ENCODE measurements at places on chromosomes 5 and 9.

DNA sequence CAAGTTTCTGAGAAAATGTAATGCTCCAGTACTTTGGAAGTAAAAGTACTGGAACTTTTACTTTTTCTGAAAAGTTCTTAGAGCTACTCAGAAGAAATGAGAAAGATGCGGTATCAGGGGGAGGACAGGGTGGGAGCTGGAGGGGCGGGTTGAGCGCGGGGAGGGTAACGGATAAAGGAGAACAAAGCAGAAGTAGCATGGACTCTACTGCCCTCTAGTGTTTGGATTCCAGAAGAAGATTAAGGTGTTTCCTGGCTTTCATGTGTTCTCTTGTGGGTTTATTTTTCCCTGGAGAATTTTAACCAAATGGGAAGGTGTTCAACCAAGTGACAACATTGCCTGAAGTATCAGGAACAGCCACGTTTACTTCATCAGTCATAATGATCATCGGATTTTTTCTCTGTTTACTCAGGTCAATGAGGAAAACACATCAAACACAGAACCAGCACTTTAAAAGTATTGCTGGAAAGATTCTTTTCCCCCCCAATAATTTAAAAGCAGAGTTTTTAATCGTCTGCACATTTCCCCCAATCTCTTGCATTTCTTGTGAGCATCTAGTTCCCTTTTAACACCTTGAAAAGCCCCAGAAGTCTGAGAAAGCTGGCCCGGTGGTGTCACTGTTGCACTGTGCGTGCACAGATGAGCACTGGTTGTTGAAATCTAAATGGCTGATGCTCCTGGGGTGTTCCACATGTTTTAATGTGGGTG, 190.6 kb downstream of the MPDZ start:
- DNase-seq: peak; percentile 8

- no peak for DNase-seq
These were observed 55.8 kb upstream of the TMC1 start for GRCh38 chr9:72465593-72465984.

- DNase-seq: no peak
These were observed 709 bp downstream of the WHRN start for GRCh38 chr9:114504341-114505186.

DNA sequence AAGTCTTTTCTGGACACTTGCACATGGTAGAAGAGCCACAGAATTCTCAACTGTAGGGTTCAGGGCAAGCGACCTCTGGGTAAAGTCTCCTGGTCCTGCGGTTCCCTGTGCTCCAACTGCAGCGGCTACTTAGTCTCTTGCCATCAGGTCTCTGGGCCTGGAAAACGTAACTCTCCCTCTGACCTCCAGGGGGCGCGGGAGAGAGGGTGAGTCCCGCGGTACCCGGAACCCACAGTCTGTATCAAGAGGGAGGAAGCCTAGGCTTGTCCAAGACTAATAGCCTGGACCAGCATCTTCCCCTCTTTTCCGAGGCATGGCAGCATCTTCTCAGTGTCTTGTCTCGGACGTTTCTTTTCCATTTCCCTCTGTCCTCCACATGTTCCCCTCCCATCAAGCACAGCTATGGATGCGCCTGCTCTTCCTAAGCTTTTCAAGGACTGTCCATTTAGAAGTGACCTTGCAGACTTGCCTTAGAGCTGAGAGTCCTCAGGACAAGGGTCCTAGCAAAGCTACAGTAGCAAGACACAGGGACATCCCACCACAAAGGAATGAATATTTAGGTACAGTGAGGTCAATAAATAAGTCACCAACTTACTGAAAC, 59.3 kb downstream of the FSTL4 start:
- DNase-seq: no peak

- DNase-seq: no peak
These were observed 123.5 kb upstream of the LMX1B start for GRCh38 chr9:126490214-126490631.

GRCh38 chr5:68180121-68181038, 35.2 kb upstream of the PIK3R1 start:
- DNase-seq: no peak

GRCh38 chr9:14498824-14499223, 184.9 kb upstream of the NFIB start:
- no peak for DNase-seq

DNA sequence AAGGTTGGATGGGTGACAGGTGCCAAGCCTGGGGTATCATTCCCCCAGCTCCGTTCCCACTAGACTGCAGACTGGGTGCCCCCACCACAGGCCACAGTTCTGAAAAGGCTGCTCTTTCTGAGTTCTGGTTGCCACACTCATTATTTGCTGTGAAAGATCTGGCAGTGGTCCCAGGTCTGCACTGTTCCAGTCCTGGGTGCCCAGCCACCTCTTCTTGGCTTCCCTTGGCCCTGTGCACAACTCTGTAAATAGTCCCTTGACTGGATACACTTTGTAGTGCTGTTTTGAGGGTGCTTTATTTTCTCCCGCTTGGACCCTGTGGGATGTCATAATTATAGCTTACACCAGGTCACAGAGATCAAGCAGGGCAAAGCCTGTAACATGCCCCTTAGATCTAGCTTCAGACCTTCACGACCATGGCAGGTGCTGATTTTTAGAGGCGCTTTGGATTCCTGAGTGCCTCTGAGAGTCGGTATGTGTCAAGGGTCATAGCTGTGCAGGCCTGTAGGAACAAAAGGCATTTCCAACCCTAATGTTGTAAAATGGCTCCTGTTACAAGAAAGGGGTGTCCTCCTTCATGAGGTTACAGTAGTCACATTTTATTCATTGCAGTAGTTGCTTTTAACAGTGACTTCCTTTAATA, 344.9 kb downstream of the ICE1 start:
- no peak for DNase-seq

GRCh38 chr5:61332851-61333320, 828 bp downstream of the ZSWIM6 start:
- no peak for DNase-seq

DNA sequence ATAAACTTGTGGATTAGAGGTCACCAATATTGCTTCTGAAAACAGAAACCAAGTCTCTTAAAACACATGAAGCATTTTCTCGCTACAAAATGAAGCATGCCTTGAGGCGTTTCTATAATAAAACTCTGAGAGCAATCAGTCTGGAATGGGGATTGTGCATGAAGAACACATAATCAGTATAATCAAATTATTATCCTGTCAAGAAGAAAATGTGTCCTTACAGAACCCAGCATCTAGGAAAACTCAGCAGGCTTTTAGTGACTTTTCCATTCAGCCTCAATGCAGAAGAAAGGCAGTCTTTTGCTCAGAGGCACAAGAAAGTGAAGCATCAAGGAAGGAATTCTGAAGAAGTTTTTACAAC, 121.9 kb downstream of the CDH18 start:
- DNase-seq: no peak

DNA sequence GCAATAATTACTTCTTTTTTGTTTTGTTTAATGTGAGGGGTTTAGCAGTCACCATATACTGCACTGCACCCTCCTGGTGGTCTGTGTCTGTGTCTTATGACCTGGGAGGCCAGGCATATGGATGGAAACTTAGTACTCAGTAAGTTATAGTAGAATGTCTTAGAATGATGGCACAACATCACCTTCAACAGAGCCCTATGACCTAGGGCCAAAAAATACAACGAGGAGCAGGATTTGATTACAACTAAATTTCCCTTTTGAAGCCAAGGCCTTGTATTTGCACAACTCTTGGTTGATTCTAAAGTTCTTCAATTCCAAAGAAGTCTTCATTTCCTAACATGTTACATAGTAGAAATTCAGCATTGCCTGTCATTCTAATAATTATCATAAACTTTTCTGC, 422.1 kb upstream of the PIK3R1 start:
- DNase-seq: no peak

DNA sequence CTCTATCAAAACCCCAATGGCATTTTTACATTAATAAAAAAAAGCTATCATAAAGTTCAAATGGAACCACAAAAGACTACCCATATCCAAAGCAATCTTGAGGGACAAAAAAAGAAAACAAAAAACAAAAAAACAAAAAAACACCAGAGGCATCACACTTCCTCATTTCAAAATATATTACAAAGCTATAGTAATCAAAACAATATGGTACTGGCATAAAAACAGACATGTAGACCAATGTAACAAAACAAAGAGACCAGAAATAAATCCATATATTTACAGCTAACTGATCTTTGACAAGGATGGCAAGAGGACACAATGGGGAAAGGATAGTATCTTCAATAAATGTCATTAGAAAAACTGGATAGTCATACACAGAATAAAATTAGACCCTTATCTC, 245.1 kb upstream of the MSX2 start:
- DNase-seq: no peak

- DNase-seq: no peak
These were observed 13.6 kb downstream of the NIPAL4 start for GRCh38 chr5:157473383-157474320.

- no peak for DNase-seq
These were observed 23.0 kb downstream of the GLIS3 start for GRCh38 chr9:4276856-4277255.

DNA sequence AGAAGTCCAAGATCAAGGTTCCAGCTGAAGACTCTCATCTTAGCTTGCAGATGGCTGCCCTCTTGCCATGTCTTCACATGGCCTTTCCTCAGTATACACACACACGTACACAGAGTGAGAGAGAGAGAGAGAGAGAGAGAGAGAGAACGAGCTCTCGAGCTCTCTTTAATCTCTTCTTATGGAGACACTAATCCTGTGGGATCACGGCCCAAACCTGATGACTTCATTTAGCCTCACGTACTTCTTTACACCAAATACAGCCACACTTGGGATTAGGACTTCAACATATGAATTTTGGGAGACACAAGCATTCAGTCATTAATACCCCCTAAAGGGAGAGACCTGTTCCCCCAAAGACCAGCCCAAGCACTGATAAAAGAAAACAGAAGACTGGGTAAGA, 42.8 kb downstream of the SIL1 start:
- DNase-seq: no peak

- no peak for DNase-seq
These were observed 13.4 kb upstream of the GRHPR start for GRCh38 chr9:37408933-37409710.

DNA sequence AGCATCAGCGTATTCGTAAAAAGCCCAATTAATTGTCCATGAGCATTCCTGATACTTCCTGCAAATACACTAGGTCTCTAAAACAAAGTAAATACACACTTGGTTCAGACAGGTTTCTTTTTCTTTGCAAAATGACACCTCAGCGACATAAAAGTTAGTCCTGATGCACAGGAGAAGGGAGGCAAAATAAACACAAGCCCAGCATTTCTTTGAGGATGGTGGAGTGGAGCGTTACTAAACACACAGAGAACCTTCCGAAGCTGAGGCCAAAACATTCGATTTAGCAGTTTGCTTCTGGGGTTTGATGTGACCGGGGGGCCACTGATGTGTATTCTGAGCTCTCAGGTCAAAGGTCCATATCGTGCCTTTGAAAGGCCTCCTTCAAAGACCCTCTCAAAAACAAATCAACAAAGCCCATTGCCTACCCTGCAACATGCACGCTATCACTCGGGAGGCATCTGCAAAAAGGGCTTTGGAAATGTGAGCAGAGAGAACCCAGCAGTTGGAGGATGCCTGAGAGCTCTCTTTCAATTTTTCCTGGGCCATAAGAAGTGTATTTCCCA, 268.4 kb upstream of the PANK3 start:
- no peak for DNase-seq
